ENCODE measurements at places on chromosomes 11 and 22.
A peak's percentile ranks its signal among the peaks of the same experiment; 100 is the strongest.

DNA sequence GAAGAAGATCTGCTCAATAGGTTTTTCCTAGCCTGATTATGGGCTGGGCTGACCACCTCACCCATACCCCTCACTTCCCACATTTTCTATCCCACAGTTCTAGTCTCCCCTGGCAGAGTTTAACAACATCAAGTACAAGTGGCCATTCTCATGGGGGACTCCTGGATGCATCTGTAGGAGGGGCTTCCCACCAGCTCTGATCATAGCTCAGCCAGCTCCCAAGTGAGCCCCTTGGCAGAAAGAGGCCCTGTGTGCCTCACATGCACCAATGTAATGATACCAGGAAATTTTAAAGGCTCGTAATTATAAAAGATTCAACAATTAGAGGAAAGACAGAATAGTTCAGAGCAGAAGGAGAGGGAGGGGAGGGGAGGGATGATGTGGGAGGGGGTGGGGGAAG is 144.2 kb upstream of the SYT13 start:
- DNase-seq, result no peak

- DNase-seq, result no peak
These were observed 1.3 kb downstream of the MYH9 start for GRCh38 chr22:36386351-36386899.

- DNase-seq, result no peak
These were observed 14.4 kb downstream of the DCUN1D5 start for GRCh38 chr11:103077554-103077953.

DNA sequence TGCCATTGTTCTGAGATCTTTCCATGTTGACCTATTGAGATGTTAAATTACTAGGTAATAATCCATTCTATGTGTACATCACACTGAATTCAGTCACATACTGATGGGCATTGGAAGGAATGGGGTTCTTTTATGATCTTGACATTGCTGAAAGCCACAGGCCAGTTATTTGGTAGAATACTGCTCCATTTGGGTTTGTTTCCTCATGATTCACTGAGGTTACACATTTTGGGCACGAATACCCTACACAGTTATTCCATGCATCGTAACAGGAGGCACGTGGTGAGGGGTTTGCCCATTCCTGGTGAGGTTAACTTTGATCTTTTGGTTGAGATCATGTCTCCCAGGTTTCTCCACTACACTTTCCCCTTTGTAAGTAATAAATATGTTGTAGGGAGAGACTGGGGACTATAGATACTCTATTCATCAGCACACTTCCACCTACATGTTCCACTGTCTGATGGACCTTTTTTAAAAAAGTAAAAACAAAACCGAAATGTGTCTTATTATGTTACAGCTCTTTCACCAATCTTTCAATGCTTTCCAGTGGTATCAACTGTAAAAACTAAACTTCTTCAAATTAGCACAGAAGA is 12.0 kb upstream of the FOLR1 start:
- no peak for DNase-seq

DNA sequence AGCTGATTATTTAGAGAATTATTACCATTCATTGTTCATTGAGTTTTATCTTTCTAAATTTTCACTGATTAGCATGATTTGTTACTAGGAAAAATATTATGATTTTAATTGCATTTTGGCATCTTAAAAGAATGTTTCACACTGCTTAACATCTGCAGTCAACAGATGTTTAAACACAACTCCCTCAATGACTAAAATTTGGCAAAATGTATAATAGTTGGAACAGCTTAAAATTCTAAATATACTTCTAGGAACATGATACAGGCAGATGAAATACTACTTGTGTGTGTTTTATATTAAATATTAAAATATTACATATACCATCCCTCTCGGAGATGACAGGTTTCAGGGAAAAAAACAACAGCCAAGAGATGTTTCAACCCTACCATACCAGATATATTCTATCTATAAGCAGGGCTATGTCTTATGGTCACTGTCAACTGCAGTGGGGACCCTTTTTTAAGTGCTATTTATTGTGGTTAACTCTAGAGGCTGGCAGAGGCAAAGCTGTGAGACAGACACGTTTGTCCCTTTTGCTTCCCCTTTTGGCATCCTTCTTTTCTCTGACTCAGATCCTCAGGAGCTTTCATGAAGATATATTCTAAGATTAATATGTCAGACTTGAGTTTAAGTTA is 81.9 kb downstream of the BDNF start:
- peak; percentile 42 for DNase-seq

All from hematopoietic multipotent progenitor cell (in vitro differentiated cells).